Suppressor macrophage (primary cell): ENCODE measurements at places on chromosomes 4 and X.
A peak's percentile ranks its signal among the peaks of the same experiment; 100 is the strongest.

DNA sequence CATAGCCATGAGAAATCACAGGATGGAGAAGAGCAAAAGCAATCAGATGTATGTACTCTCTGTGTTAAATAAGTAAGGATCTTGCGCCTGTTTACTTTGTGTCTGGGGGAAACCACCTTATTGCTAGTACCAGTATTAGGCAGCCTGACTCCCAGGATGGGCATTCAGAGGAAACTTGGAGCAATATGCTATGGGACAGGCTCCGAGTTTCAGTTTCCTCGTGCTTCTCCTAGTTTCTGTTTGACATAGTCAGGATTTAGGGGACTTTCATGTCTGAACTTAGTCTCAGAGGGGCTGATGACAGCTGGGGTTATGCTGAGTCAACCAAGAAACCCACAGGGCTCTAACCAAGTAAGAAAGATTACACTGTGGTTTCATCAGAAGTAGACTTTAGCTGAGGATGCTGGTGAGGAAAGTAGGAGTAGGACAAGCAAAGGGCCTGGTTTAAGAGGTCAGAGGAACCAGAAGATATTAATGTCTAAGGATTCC, 13.5 kb downstream of the NSUN7 start:
- DNase-seq = peak; percentile 31

DNA sequence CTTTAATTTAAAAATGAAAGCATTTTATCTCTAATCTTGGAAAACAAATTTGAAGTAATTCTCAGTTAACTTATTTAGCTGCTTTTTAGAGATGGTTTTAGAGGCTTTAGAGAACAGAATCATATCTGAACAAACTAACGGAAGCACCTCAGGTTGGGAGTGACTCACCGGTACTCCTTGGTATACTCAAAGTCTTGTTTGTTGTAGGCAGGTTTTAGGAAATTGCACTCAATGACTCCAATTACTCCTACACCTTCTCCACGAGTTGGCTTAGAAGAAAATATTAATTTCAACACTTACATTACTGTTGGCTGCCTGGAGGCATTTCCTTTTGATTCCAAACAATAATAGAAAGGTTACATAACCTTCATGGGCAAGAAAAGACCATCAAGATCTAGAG, 23.6 kb downstream of the MORC4 start:
- DNase-seq = no peak

DNA sequence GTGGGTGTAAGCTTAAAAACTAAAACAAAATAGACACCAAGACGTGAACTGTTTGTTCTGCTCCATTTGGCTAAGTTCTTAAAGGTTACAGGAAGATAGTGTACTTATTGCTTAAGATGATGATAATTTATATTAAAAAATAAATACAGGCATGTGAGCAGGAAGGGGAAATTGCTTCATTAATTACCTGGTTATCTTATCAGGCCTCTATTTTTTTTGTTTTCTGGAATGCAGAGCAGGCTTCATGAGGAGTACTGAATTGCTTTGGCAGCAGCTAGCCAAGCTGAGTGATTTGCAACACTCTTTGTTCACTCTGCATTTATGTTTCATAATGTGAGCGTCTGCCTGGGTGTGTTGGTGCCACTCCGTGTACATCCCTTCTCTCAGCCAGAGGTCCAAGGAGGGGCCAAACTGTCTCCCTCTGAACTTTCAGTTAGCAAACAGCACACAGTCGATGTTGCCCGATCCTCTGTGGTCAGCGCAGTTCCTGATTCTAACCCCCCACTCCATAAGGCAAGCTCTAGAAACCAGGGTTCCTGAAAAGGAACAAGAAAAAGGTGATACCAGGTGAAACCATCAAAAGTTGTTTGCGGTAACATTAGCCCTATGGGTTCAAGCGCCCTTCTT, 348.2 kb downstream of the SPRY1 start:
- no peak for DNase-seq

DNA sequence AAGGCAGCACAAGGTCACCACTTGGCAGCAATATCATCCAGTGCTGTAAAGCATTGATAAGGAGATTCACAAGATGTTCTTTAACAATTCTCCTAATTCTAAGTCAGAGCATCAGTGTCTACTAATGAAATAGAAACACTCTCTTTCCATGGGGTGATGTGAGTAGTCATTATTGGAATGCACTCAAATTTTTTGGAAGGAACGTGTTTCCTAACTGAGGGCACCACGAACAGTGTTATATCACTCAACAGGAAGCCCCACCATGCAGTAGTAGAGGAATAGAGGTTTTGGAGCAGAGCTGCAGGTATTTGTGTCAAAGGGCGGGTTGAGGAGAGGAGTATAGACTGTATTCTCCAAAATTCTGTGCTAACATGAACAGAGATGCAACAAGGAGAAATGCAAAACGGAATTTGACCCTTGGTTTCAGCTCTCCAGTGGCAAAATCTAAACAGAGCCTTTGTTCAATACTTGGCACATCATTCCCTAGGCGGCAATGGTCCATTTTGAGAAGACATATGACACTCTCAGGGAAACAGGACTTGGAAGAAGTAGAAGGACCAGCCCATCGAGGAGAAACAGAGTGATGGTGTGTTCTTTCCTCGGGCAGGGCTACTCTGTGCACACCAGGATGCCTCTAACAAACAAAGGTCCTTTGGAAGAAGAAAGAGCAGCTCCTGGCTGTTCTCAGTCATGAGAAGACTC, 98.9 kb downstream of the CPEB2 start:
- DNase-seq = no peak

DNA sequence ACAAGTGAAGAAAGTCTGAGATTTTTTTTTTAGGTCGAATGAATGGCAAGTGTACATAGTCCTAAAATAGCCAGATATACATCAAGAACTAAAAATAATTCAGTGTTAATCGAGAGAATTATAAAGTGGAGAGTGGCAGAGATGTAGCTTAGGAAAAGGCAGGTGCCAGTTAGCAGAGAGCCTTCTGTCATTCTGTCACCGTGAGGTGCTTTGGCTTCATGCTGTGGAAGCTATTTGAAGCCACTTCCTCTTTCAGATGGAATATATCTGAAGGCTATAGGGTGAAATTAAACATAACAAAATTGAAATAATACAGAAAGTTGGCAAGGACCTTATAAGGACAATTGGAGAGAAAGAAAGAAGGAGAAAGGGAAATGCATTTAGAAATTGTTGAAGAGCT, 756.3 kb downstream of the CCSER1 start:
- DNase-seq = no peak

DNA sequence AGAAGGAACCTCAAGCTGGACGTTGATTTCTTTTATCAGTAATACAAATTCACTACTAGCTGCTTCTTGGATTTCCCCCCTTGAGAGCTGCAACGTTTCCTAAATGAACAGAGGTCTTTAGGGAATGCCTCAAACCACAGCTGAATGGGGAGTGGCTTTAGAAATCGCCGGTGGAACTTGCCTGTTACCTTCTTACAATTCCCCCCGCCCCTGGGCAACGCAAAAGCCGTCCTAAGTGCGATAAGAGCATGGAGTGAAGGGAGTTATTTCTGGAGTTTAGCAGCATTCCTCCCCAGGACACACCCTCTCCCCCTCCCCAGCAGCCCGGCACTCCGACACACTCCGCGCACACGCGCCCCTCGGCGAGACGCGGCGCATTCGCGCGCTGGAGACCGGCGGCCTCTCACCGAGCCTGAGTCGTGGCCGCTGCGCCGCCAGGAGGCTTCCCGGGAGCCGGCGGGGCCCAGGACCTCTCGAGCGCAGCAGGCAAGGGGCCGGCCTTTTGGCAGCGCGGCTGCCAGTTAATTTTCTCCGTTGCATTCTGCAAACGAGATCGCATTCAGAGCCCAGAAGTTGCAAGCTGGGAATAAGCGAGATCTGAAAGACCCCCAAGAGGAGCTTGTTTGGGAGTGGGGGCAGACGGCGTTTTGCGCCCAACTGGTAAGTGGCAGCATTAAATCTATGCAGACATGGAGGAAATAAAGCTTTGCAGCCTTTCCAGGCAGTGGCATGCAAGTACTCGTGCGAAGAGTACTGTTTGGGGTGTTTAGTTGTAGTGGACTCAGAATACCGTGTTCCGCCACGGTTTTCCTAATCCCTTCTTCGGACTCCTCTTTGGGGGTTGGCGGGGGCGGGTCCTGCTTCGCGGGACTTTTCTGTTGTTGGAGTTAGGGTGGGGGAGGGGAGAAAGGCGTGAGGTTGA, 134.7 kb downstream of the PALLD start:
- peak; percentile 33 for DNase-seq

DNA sequence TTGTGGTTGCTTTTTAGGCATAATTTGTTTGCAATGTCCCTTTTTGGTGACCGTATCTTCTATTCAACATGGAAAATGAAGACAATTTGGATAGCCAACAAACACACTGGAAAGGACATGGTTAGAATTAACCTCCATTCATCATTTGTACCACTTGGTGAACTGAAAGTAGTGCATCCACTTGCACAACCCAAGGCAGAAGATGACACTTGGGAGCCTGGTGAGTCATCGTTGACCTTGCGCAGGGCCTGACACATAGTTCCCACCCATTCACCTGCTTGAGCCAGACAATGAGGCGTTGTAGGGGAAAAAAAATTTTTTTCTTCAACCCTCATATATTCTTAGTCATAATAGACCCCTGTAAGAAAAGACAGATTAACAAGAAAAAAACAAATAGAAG, 32.4 kb downstream of the EGF start:
- DNase-seq = peak; percentile 75

DNA sequence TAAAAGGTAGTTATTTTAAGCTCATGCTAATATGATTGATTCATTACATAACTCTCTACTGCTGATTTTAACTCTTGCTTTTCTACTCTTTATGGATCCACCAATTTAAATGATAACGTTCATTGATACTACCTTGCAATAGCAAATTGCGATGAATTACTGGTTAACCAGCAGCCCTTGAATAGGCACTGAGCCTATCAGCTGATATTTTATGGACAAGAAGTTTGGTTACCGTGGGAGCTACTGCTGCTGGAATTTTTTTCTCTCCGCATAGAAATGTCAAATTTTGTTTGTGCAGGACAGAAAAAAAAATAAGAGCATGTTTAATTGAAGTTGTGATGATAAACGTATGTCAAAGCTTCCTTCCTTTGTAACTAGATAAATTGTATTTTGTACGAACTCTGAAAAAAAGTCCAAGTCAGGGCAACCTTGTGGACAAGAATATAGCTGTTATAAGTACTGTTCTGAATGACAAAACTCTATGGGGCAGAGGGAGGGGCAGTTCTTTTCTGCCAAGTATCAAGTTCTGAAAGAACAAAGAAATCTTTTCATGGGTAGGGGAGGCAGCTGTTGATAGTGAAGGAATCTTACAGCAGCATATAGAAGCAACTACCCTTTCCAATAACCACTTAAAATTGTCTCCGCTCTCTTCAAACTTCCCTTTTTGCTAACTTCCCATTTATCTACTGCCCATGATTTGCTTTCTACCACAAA, 434.9 kb upstream of the PABPC4L start:
- DNase-seq = no peak

DNA sequence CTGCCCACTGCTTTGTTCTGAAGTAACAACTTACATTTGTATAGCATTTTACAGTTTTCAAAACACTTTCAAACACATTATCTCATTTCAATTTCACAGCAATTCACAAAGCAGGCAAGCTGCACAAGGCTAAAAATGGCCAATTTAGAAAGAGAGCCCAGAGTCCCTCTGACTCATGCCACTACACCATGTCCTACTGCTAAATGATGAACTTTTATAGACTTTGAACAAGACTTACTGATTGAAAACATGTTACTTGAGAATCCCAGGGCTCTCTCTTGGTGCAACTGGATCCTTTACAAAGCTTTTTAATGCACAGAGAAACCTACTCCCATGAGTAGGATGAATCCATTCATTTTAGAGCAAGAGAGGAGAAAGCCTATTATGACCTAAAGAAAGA, 5.8 kb upstream of the G3BP2 start:
- no peak for DNase-seq

DNA sequence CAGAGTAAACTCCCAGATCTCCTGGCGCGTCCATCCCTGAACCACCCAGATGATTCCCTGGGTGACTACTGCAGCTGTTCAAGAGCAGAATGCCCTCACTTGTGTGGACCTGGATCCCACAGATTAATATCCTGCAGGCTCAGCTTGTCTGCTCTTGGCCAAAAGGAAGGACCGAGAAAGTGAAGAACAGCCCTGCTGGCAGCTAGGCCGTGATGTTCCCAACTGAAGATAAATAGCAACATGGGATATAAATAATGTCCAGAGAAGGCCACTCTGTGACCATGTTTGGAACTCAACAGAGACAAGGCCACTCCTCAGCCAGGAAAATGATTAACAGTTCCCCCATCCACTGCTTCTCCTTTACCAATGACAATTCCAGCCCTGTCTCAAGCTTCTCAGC, 21.5 kb downstream of the SUPT20HL2 start:
- no peak for DNase-seq

DNA sequence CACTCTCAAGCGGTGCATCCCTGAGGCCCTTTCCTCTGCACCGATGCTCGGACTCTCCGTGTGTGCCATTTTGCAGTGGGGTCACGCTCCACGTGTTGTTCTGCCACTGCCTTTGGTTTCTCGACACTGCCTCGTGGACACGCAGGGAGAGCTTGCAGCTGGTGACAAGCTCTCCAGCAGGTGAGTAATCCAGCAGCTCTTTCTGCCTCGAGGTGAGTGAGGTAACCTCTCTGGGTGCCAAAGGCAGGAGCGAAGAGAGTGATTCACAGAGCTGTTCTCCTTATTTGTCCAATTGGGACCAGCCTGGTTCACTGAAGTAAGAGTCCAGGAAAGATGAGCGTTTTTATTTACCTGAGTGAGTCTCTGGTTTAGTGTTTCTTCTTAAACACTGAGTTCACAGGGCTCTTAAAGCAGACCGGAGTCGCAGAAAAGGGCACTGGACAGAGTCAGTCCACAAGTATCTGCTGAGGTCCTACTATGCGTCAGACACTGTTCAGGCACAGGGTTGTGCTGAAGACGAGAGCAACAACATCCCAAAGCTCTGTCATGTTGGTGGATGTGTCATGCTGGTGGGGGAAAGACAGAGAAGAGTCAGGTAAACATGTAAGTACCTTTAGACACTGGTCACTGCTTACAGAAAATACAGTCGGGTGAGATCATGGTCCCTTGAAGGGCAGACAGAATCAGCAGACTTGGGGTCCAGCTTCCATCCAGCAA, 61.8 kb downstream of the FHDC1 start:
- DNase-seq = no peak

GRCh38 chr4:93168053-93168452, 660.5 kb upstream of the ATOH1 start:
- no peak for DNase-seq

GRCh38 chr4:74456056-74456744, 11.3 kb downstream of the AREG start:
- no peak for DNase-seq

GRCh38 chr4:24840362-24840761, 45.0 kb downstream of the SOD3 start:
- DNase-seq = no peak

GRCh38 chr4:74473155-74473811, 28.3 kb downstream of the AREG start:
- peak; percentile 12 for DNase-seq

DNA sequence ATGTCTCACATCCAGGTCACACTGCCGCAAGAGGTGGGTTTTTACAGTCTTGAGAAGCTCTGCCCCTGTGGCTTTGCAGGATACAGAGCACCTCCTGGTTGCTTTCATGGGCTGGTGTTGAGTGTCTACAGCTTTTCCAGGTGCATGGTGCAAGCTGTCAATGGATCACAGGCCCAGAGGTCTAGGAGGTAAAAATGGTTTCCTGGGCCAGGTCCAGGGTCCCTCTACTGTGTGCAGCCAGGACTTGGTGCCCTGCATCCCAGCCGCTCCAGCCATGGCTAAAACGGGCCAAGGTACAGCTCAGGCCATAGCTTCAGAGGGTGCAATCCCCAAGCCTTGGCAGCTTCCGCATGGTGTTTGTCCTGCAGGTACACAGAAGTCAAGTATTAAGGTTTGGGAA, 434.1 kb upstream of the GALNT7 start:
- no peak for DNase-seq

GRCh38 chr4:87498446-87498900, 30.7 kb downstream of the SPARCL1 start:
- DNase-seq = no peak
